ENCODE measurements at places on chromosomes 2 and 18.

DNA sequence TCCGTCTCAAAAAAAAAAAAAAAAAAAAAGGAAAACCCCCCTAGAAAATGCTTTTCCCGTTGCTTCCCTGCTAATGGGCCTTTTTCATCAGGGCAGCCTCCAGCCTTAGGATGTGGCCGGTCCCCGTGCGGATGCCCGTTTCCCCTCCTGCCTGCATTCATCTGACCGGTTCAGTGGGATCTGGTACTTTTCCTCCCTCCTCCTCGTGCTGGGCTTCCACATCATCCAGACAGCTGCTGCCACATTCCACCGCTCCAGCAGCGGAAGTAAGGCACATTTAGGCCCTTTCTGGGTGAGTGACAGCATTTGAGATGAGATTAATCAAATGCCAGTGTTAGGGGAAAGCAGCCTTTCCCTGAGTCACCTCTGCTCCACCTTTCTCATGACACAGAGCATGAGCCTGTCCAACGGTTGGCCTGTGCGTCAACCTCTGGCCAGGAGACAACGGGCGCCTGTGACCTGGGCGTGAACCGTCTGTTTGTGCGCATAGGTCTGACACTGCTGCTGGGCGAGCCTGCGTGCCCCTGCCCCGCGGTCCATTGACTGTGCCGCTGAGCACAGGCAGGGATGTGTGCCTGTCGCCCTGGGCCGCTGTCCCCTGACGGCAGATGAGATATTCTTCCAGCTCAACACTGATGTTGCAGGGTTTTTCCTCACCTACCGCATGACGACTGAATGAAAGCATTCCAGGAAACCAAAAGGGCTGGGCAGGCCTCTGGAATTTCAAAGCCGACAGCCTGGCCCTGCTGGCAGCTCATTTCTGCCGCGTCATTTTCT is 174.0 kb downstream of the TGIF1 start:
- no peaks in the 10 kb centered on the region for H3K27me3 ChIP-seq
- H3K4me1 ChIP-seq: peaks cover 16% of the 10 kb centered on the region
- no peak for DNase-seq
- H3K27ac ChIP-seq: peak overlapping the region; percentile 30
- H3K36me3 ChIP-seq: no peaks in the 10 kb centered on the region

GRCh38 chr18:31057051-31057450 is 14.5 kb upstream of the DSC3 start:
- no peaks in the 10 kb centered on the region for H3K4me1 ChIP-seq
- no peak overlapping the region for H3K4me3 ChIP-seq
- no peaks in the 10 kb centered on the region for H3K27me3 ChIP-seq

DNA sequence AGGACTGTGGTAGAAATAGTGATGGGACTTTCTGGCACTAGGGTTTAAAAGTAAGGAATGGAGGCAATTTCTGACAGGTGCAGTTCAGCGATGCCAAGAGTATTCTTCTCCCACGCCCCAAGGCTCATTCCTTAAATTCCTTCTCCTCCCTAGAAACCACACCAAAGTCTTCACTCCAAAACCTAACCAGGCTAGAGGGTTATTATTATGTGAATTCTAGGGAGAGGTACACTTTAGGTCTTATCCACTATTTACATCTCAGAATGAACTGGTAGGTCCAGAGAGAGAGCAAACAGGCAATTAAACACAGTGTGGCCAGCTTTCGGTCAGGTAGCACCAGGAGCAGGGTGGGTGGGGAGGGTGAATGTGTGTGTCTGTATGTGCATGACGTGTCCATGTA is 11.4 kb downstream of the IL1F10 start:
- H3K27ac ChIP-seq: no peak overlapping the region
- no peak overlapping the region for H3K4me3 ChIP-seq
- H3K4me1 ChIP-seq: no peaks in the 10 kb centered on the region
- no peaks in the 10 kb centered on the region for H3K36me3 ChIP-seq

- H3K36me3 ChIP-seq: no peaks in the 10 kb centered on the region
- H3K27me3 ChIP-seq: no peaks in the 10 kb centered on the region
- no peaks in the 10 kb centered on the region for H3K4me1 ChIP-seq
- H3K27ac ChIP-seq: no peak overlapping the region
- no peak for DNase-seq
- no peak overlapping the region for H3K4me3 ChIP-seq
These were observed 1042.3 kb upstream of the NRXN1 start for GRCh38 chr2:52074130-52074719.

- H3K36me3 ChIP-seq: no peaks in the 10 kb centered on the region
- no peak for DNase-seq
- H3K4me3 ChIP-seq: no peak overlapping the region
- H3K27me3 ChIP-seq: no peaks in the 10 kb centered on the region
These were observed 14.5 kb downstream of the CYP26B1 start for GRCh38 chr2:72132981-72133720.

GRCh38 chr2:235834781-235835180 is 333.4 kb downstream of the GBX2 start:
- H3K36me3 ChIP-seq: no peaks in the 10 kb centered on the region
- H3K4me1 ChIP-seq: no peaks in the 10 kb centered on the region
- DNase-seq: no peak
- peaks cover 3% of the 10 kb centered on the region for H3K27me3 ChIP-seq

DNA sequence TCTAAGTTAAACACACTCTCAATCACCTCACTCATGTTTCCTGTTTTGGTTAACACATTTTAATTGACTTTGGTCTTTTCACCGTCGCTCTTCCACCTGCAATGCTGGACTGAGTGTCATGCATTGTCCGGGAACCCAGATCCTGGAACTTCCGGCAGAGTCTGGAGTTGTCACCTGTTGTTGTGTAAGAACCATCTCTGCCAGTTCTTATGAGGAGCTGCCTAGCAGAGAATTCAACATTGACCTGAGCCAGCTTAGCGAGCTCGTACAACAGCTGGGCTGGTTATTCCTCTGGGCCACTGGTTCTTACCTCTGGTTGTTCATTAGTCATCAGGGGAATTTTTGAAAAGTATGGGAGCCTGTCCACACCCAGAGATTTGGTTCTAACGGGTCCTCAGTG is 75.7 kb downstream of the BCL2L11 start:
- no peak for DNase-seq
- H3K36me3 ChIP-seq: no peaks in the 10 kb centered on the region
- no peak overlapping the region for H3K27ac ChIP-seq
- H3K27me3 ChIP-seq: no peaks in the 10 kb centered on the region
- H3K4me3 ChIP-seq: no peak overlapping the region

DNA sequence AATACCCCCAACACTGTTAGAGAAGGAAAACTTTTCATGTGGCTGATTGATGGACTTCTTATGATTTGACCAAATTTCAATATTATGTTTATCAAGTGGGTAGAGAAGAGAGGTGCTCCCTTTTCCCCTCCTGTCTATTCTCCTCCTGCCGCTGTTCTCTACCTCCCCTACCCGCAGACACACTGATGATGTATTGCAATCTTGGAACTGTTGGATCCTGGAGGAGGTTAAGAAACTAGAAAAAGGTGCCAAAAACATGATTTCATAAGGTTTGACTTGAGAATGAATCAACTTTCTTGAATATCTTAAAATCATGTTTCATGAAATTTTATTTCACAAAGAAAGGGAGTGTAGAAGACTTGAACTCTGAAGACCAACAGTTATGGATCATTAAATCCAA is 125.8 kb downstream of the MEIS1 start:
- no peaks in the 10 kb centered on the region for H3K27me3 ChIP-seq
- DNase-seq: no peak
- no peak overlapping the region for H3K27ac ChIP-seq
- H3K4me1 ChIP-seq: no peaks in the 10 kb centered on the region

- H3K27ac ChIP-seq: no peak overlapping the region
- no peaks in the 10 kb centered on the region for H3K4me1 ChIP-seq
- no peak for DNase-seq
- H3K4me3 ChIP-seq: no peak overlapping the region
These were observed 1076.3 kb downstream of the RPIA start for GRCh38 chr2:89767572-89768435.

DNA sequence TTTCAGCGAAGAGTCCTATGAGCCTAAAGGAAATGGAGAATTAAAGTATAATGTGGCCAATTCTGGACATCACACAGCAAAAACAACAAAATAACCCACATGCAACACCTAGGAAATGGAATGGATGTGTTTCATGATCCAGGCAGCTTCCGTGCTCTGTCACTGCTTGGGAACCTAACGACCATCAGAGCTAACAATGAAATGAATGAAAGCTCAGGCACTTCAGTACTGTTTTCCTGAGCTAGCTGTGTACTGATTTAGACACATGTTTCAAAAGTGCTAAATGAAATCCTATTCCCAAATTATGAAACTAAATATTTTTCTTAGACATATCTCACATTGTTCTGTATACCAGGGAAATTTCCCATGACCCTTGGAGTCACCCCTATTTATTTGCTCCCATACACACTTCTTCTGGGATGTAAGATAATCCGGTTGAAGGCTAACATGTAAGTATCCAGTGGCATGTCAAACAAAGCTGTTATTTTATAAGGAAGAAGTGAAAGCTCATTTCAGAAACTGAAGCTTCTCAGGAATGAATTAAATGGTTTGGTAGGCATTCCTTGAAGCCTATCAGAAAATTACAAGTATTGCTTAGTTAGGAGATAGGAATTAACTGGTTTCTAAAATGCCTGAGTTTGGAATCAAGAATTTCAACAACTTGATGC is 108.5 kb upstream of the RND3 start:
- no peaks in the 10 kb centered on the region for H3K27me3 ChIP-seq
- H3K4me1 ChIP-seq: no peaks in the 10 kb centered on the region
- no peak overlapping the region for H3K4me3 ChIP-seq
- no peak for DNase-seq
- H3K27ac ChIP-seq: no peak overlapping the region
- H3K36me3 ChIP-seq: no peaks in the 10 kb centered on the region

GRCh38 chr2:160408959-160409291 is 84.7 kb downstream of the RBMS1 start:
- H3K36me3 ChIP-seq: no peaks in the 10 kb centered on the region
- no peak overlapping the region for H3K4me3 ChIP-seq
- no peaks in the 10 kb centered on the region for H3K27me3 ChIP-seq
- no peak for DNase-seq
- peaks cover 47% of the 10 kb centered on the region for H3K4me1 ChIP-seq

GRCh38 chr2:156300337-156300736 is 32.2 kb downstream of the NR4A2 start:
- no peak for DNase-seq
- no peaks in the 10 kb centered on the region for H3K27me3 ChIP-seq
- H3K27ac ChIP-seq: no peak overlapping the region

DNA sequence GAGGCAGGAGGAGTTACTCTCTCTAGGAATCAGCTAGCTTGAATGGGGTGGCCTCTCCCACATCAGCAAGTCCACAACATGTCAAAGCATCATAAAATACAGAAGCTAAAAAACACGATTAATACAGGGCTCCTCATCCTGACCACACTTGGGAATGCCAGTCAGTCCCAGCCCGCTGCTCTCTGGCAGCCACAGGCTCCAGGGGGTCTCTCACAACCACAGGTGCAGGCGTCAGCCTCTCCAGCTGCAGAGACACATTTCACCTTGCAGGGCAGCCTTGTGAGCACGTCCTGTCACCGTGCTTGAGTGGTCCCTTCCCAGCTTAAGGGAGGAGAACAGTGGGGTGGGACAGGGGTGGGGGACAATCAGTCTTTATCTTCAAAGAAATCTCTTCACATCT is 137.4 kb upstream of the SH3BP4 start:
- no peak overlapping the region for H3K27ac ChIP-seq
- no peak for DNase-seq
- H3K4me1 ChIP-seq: no peaks in the 10 kb centered on the region
- no peaks in the 10 kb centered on the region for H3K27me3 ChIP-seq

GRCh38 chr2:171652416-171652785 is 34.9 kb upstream of the DYNC1I2 start:
- no peaks in the 10 kb centered on the region for H3K36me3 ChIP-seq
- no peak for DNase-seq
- no peaks in the 10 kb centered on the region for H3K4me1 ChIP-seq
- no peak overlapping the region for H3K27ac ChIP-seq
- H3K27me3 ChIP-seq: peaks cover 2% of the 10 kb centered on the region

DNA sequence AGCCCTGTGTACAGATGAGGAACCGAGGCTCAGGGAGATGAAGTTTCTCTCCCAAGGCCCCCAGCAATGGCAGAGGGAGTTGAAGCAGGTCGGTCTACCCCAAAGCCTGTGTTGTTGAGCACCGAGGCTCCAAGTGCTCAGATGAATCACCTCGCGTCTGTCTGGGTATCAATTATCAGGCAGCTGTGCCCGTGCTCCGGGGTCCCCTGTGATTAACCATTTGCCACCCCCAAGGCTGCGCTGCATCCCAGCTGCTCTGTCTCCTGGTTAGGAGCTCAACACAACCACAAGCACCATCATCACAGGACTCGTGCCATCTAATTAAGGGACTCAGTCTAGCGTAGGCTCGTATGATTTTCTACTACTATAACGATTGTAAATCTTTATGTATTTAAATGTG is 27.1 kb downstream of the LIPG start:
- H3K27ac ChIP-seq: no peak overlapping the region
- no peak for DNase-seq
- H3K4me1 ChIP-seq: no peaks in the 10 kb centered on the region

GRCh38 chr2:138432971-138433370 is 68.6 kb upstream of the SPOPL start:
- DNase-seq: no peak
- no peaks in the 10 kb centered on the region for H3K36me3 ChIP-seq
- no peaks in the 10 kb centered on the region for H3K27me3 ChIP-seq
- H3K4me1 ChIP-seq: no peaks in the 10 kb centered on the region
- no peak overlapping the region for H3K27ac ChIP-seq
- no peak overlapping the region for H3K4me3 ChIP-seq

DNA sequence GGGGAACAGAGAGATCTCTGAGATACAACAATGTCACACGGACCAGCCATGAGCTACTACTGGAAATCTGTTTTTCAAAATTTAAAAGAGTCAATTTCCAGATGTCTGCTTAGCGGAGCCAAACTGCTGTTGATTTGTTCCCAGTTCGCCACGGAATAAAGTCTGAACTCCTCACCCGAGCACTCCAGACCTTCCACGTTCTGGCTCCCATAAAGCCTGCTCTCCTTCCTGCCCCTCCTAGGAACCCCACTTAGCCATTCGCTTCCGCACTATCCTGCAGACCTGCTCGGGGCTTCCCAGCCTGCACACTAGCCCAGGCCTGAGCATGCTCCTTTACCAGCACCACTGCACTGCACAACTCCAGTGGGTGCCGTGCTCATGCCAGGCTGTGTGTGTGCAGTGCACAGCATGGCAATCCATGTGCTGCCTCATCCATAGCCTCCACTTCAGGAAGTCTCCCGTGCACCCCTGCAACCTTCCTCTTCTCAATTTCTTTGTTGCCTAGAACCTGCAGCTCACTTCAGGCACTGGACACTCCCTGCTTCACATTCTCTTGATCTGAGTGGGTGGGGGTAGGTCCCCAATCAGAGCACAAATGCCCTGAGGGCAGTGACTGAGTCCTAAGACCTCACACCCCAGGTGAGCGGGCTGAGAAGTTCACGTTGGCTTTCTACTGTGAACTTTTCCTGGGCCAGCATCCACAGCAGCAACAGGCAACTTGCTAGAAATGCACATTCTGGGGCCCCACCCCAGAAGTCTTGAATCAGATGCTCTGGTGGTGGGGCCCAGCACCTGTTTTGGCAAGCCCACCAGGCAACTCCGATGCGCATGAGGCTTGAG is 53.7 kb downstream of the ZBTB7C start:
- H3K4me1 ChIP-seq: no peaks in the 10 kb centered on the region
- DNase-seq: no peak
- H3K4me3 ChIP-seq: no peak overlapping the region

GRCh38 chr2:151024696-151025251 is 236.9 kb downstream of the RBM43 start:
- no peaks in the 10 kb centered on the region for H3K36me3 ChIP-seq
- no peak for DNase-seq
- no peak overlapping the region for H3K27ac ChIP-seq

GRCh38 chr2:222303045-222303827 is 4.4 kb upstream of the PAX3 start:
- no peak overlapping the region for H3K4me3 ChIP-seq
- H3K27me3 ChIP-seq: peaks cover 89% of the 10 kb centered on the region
- H3K36me3 ChIP-seq: no peaks in the 10 kb centered on the region
- DNase-seq: no peak
- no peak overlapping the region for H3K27ac ChIP-seq
